Epithelial cell of alveolus of lung (primary cell): ENCODE measurements at places on chromosomes 7 and 10. TPM values are rescaled to one million over a fixed set of nuclear protein-coding genes. Genes with fewer than 3 reads are reported as not detected.

GPRIN2 gene
- total RNA-seq, result 1.0 TPM in 1 of 2 replicates, not detected in the other

AOC1 gene
- not detected in 2 replicates for total RNA-seq

PEX1 gene
- total RNA-seq, result 8.1 and 9.3 TPM in 2 replicates

HECTD2 gene
- total RNA-seq, result 3.7 and 4.9 TPM in 2 replicates

DNAJB9 gene
- total RNA-seq, result 24.6 and 61.5 TPM in 2 replicates

ZNF22 gene
- 16.5 and 35.4 TPM in 2 replicates for total RNA-seq

CYP26C1 gene
- total RNA-seq, result 0.13 TPM in 1 of 2 replicates, not detected in the other

ATRNL1 gene
- 0.56 and 1.7 TPM in 2 replicates for total RNA-seq

LEP gene
- not detected in 2 replicates for total RNA-seq

ACBD7 gene
- total RNA-seq, result 0.40 and 1.9 TPM in 2 replicates

GNAI1 gene
- 26.4 and 63.7 TPM in 2 replicates for total RNA-seq

GHRHR gene
- total RNA-seq, result not detected in 2 replicates

TUBAL3 gene
- total RNA-seq, result under 0.01 TPM in 1 of 2 replicates, not detected in the other

SPAM1 gene
- not detected in 2 replicates for total RNA-seq

ZNF716 gene
- total RNA-seq, result not detected in 2 replicates

NPY4R2 gene
- total RNA-seq, result 0.13 TPM in 1 of 2 replicates, not detected in the other

COG5 gene
- 29.8 and 30.0 TPM in 2 replicates for total RNA-seq

VSTM4 gene
- total RNA-seq, result 1.4 and 6.6 TPM in 2 replicates

OR2A1 gene
- total RNA-seq, result 0.13 and 0.24 TPM in 2 replicates

MYPN gene
- total RNA-seq, result 0.13 and 0.32 TPM in 2 replicates

TAS2R41 gene
- total RNA-seq, result not detected in 2 replicates

IDI2 gene
- not detected in 2 replicates for total RNA-seq

NPC1L1 gene
- total RNA-seq, result 0.24 TPM in 1 of 2 replicates, not detected in the other

SRRM3 gene
- total RNA-seq, result 7.1 and 8.5 TPM in 2 replicates

FGFBP3 gene
- total RNA-seq, result 0.52 and 2.2 TPM in 2 replicates

GPR37 gene
- total RNA-seq, result 6.5 and 19.0 TPM in 2 replicates

IL2RA gene
- not detected in 2 replicates for total RNA-seq

C10orf143 gene
- total RNA-seq, result 0.39 TPM in 1 of 2 replicates, not detected in the other

ABCA13 gene
- total RNA-seq, result under 0.01 and 0.08 TPM in 2 replicates

DENND10 gene
- total RNA-seq, result 46.8 and 65.8 TPM in 2 replicates

LRIT2 gene
- total RNA-seq, result not detected in 2 replicates

OR2A12 gene
- total RNA-seq, result not detected in 2 replicates

RNF148 gene
- total RNA-seq, result not detected in 2 replicates

UTF1 gene
- not detected in 2 replicates for total RNA-seq

RTKN2 gene
- 1.7 and 2.7 TPM in 2 replicates for total RNA-seq

ZNF485 gene
- 1.3 and 3.1 TPM in 2 replicates for total RNA-seq

GNA12 gene
- 49.5 and 50.1 TPM in 2 replicates for total RNA-seq

ELMO1 gene
- 0.52 and 2.3 TPM in 2 replicates for total RNA-seq

ASZ1 gene
- 0.24 TPM in 1 of 2 replicates, not detected in the other for total RNA-seq
